Left cardiac atrium (tissue), 4 donors: ENCODE measurements at places on chromosomes 2 and 18. TPM values are rescaled to one million over a fixed set of nuclear protein-coding genes. Genes with fewer than 3 reads are reported as not detected.

- DNase-seq = no peak
Observed at GRCh38 chr2:109018452-109018851, 29.4 kb upstream of the EDAR start.

GRCh38 chr2:119288576-119288975 is 64.9 kb downstream of the STEAP3 start:
- DNase-seq = no peak

- no peak for DNase-seq
Observed at GRCh38 chr2:60556576-60557485, 3.4 kb upstream of the BCL11A start.

DNA sequence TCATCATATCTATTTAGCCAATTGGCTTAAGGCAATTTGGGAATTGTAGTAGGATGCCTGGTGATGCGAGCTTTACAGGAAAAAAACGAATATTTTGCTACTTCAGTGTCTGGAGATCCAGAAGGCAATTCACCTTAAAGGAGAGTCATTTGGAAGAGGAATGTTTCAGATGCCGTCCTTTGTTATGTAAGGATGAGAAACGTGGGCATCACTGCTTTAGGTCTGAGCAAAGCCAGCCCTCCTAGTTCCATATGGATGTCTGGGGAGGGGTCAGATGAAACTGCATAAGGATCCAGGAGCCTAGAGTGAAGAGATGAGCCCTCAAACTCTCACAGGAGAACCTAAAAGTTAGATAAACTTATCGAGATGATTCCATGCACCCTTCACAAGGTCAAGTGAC is 30.9 kb upstream of the DOCK10 start:
- DNase-seq = no peak

- no peak for DNase-seq
Observed at GRCh38 chr2:210113614-210114235, 57.5 kb downstream of the KANSL1L start.

The SLC23A3 gene
- 0.47 TPM for total RNA-seq

The ANKRD53 gene
- 2.3 TPM for total RNA-seq

The NEU4 gene
- 0.16 TPM for total RNA-seq

The DTNA gene
- 113 TPM for total RNA-seq

The TBR1 gene
- not detected for total RNA-seq

The CNDP1 gene
- total RNA-seq = not detected

The ST8SIA3 gene
- not detected for total RNA-seq

The GCKR gene
- 1.1 TPM for total RNA-seq
